Mucosa of descending colon (tissue), 3 donors: ENCODE measurements at places on chromosomes 3 and 15. TPM values are rescaled to one million over a fixed set of nuclear protein-coding genes. Genes with fewer than 3 reads are reported as not detected.
A peak's percentile ranks its signal among the peaks of the same experiment; 100 is the strongest.

- DNase-seq, result no peak
Observed at GRCh38 chr3:19775765-19776164, 158.3 kb downstream of the EFHB start.

- no peak for DNase-seq
Observed at GRCh38 chr3:62020706-62021105, 352.6 kb downstream of the FEZF2 start.

GRCh38 chr3:83849106-83849730 is 1109.6 kb upstream of the CADM2 start:
- DNase-seq, result no peak

- DNase-seq, result peak; percentile 86
Observed at GRCh38 chr3:4772171-4772804, 206.9 kb upstream of the BHLHE40 start.

GRCh38 chr3:48086705-48087104 is 70.5 kb upstream of the MAP4 start:
- no peak for DNase-seq

- no peak for DNase-seq
Observed at GRCh38 chr15:70569091-70569713, 194.2 kb downstream of the UACA start.

Gene EBLN2
- total RNA-seq, result 4.3 TPM

Gene CASR
- 0.32 TPM for total RNA-seq

Gene SLC9C1
- total RNA-seq, result 0.96 TPM

- DNase-seq, result no peak
Observed at GRCh38 chr3:190205739-190206138, 85.0 kb upstream of the P3H2 start.

Gene CFAP91
- 6.2 TPM for total RNA-seq

DNA sequence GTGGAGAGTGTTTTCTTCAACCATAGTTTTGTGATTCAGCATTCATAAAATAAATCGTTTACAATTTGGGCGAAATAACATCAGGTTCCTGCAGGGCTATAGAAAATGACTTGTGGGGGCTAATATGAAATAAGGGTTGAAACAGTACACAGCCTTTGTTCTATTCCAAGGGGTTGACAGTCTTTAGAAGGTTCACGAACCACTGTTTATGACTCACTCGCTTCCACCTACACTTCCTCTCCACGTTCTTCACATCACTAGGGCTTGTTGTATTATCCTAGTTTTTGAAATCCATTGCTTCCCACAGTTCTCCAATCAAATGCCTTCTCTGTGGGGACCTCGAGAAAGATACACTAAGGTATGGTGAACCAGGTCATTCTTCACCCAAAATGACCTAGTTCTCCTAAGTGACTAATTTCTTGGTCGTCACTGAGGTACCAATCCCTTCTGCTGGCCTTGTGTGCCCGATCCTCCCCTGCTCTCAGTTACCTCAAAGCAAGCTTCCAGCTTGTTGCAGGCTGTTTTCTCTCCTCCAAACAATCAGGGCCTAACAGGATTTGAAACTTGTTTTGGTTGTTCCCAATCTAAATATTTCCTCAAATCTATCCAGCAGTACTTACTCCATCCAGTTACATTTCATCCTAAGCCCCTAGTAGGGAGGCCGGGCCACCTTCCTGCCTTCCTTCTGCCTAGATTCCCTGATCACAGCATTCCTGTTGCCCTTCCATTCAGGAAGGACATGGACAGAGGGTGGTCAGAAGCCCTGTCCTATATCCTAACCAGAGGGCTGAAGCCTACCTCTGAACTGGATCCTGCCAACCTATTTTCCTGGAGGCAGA is 23.1 kb upstream of the TBL1XR1 start:
- no peak for DNase-seq

Gene ELL3
- total RNA-seq, result 37.4 TPM

DNA sequence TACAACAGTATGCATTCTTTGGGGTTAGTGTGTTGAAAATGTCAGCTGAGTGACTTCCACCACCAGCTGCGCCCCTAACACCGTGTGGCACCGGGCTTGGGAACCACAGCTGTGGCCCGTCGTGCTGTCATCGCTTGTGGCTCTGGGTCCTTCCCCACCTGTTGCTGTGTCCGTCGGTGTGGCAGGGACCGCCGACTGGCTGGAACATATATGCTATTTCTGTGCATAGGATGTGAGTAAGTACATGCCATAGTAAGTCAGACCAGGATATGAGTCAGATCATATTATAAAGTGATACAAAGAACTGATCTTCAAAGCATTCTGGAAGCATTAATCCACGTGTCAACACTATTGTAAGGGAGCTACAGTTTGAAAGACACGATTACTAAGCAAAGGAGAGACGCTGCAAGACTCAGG is 31.9 kb downstream of the EHD4 start:
- DNase-seq, result no peak

GRCh38 chr15:90386221-90386620 is 1.8 kb upstream of the IQGAP1 start:
- no peak for DNase-seq

DNA sequence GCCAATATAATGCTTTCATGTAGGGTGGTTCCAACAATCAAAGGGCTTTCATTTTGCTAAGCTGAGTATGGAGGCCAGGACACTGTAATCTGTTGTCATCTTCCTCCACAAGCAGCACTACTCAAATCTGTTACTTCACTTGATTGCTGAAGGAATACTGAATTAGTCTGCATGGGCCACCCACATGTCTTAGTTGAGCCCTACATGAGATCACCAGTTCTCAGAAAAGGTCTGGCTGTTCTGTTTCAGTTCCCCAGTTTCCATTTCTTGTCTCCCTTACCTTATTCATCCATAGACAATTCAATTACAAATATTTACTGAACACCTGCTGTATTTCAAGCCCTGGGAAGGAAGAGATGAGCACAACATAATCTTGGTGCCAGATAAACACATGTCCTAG is 119.2 kb downstream of the FHIT start:
- DNase-seq, result no peak

Gene RNF168
- 29.2 TPM for total RNA-seq

DNA sequence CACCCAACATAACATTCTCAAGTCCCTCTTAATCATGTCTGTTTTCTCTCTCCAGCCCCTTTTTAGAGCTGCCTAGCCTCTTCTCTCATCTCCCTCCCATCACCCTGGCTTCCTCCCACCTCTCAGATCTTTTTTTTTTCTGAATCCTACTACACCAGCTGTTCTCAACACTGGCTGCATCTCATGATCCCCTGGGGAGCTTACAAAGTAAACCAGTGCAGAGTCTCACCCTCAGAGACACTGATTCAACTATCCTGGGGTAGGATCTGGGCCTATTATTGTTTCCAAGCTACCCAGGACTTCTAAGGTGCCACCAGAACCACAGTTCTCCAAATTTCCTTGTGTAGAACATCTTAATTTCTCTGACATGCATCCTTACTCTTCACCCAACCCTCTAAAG is 50.3 kb upstream of the ACAN start:
- DNase-seq, result no peak

DNA sequence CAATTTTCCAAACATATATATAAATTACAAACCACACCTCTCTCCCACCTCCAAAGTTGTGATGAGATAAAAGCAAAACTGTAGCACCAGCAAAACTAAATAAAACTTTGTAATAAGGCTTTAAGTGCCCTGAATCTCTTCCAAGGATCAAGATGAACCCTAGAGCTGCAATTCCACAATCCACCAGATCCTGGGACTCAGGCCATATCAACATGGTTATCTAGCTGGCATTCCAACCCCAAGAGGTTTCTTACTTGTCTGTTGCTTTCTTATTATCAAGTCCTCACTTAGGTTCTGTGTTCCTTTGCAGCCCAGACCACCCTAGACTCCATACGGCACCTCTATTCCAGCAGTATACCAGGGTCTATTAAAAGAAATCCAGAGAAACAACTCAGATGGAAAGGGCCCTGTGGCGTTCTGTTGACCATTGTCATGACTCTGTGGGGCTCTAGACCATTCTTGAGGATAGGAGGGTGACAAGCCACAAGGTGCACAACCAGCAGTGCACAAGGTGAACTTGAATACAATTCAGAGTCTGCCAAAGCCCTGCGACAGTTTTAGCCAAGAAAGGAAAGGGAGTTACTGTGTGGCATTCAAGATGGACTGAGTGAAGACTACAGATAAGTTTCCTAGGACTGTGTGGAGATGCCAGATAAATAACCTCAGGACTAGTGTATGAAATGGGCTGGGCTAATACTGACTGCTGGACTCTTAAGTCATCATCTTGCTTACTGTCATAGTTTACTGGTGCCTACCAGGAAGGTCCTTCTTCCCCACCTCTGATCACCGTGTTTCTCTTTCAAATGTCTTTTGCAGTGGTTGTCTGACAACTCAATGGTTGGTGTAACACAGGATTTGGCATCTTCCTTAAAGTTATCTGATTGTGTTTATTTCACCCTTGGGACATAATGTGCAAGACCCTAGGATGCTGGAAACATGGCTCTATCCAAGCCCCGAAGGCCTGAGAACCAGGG is 27.2 kb downstream of the ACKR2 start:
- DNase-seq, result no peak

DNA sequence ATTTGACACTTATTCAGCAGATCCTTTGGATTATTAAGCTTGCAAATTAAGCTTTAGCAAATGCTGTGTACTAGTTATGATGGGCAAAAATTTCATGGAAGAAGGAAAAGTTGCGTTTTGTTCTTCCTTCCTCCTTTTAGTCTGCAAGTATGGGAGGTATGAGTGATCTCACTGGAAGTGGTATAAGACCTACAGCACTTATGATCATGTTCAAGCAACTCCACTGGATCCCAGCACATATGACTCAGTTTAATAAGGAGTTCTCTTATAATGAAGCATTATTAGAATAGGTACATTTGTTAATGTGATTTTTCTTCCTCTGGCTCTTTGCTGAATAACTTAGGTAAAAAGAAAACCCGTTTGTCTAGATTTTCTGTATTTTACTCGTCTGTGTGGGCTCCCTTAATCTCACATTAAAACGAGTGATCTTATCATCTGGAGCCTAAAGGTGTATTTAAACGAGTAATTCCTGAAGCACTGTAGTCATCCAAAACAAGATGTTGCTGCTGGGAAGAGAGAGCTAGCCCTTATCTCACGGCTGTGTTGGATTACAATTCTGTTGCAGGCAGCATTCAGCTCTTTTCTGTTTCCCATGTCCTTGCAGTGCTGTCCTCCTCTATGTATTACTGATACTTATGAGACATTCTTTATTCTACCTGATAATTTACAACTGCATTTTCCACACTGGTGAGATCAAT is 264.9 kb downstream of the GBE1 start:
- DNase-seq, result no peak

GRCh38 chr15:66774001-66774814 is 72.2 kb downstream of the SMAD6 start:
- DNase-seq, result peak; percentile 86

Gene DPPA4
- total RNA-seq, result not detected

DNA sequence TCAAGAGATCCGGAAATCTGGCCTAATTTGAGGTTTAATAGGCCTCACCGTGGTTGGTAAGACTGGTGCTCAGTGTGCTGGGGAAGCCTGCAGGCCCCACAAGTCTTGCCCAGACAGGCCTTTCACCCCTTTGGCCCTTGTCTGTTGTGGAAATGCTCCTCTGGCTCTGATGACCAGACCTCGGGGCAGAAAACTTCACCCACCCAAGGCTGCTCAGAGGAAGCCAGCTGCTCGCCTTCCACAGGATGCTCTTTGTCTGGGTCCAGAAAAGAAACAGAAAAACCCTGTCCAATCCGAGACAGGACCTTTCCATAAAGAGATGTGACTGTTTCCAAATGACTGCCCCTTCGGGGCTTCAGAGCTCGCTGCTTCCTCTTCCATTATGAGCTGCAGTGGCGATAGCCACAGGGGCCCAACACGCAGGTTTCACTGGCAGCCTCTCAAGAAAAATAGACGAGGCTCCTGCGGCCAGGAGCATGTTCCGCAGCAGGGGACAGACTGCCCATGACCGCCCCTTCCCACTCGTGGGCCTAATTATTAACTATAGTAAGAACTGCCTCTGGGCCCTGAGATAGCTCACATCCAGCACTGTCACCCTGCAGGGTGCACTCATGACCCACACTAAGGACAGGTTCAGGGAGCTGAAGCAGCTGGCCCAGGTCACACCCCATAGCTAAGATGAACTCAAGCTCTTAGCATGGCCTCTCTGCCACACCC is 6.8 kb upstream of the SNX22 start:
- DNase-seq, result no peak

GRCh38 chr15:45794712-45795439 is 160.0 kb downstream of the SQOR start:
- DNase-seq, result no peak

Gene APH1B
- 11.4 TPM for total RNA-seq

DNA sequence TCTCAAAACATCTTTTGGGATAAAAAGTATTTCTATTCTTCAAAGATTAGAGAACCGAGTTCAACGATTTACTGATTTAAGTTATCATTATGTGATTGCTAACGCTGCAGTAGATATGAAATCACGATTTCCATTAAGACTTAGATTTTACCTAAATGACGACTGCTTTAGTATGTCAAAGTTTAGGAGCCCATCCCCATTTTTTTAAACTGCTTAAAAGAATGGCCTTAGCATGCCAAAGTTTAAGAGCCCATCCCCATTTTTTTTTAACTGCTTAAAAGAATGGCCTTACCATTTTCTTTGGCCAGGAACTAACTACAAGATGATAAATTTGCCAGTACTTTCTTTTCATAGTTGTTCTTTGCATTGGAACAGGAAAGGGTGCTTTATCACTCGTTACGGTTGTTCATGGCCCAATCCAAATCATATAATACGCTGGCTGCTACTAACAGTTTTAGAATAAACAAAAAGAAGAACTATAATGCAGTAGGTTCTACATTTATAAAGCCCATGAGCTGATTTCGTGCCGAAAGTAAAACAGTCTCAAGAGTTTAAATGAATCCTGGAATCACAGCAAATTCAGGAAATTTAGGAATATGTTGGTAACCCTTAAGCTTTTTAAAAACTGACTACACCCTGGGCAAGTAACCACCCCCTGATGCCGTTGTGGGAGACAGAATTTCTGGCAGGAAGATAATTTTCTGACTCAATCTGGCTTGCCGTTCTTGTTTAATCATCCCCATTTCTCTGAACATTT is 869 bp upstream of the TSC22D2 start:
- DNase-seq, result no peak

DNA sequence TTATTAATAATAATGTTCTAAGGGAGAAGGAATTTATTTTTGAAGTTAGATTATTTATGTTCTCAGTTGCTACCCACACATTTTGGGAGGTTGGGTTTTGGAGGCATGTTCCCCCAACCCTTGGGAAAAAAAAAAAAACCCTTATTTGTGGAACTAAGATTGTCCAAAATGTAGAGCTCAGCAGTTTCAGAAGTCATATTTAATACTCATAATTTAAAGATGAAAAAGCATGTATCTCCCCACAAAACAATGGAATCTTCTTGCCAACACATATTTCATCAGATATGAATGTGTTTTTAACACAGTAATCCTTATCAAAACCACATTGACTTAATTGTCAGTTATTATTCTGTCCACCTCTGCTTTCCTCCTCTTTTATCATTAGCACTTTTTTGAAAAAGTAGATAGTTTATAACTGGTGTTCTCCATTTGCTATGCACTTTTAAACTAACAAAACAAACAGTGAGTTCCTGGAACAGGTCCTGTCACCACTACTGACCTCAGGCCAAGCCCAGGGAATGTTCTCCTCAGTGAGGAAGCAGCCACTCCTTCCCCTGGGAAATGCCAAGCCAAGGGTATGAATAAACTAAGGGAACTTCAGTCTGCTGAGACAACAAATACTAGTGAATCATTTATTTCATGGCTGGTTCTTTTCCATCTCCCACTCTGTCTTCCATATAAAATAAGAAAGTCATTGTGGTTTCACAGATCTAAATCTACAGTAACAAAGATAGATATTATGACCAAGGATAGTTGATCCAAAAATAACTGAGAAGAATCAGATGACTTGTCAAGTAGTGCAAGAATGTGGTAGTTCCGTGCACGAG is 414.4 kb upstream of the ALCAM start:
- DNase-seq, result no peak

- DNase-seq, result no peak
Observed at GRCh38 chr3:10364806-10365205, 43.9 kb upstream of the SEC13 start.
